Stimulated activated CD4-positive, alpha-beta T cell treated with anti-CD3 and anti-CD28 coated beads, TNF-alpha, amount 100 ng/mL, for 24 hours (primary cell): ENCODE measurements at places on chromosomes 4 and X.

DNA sequence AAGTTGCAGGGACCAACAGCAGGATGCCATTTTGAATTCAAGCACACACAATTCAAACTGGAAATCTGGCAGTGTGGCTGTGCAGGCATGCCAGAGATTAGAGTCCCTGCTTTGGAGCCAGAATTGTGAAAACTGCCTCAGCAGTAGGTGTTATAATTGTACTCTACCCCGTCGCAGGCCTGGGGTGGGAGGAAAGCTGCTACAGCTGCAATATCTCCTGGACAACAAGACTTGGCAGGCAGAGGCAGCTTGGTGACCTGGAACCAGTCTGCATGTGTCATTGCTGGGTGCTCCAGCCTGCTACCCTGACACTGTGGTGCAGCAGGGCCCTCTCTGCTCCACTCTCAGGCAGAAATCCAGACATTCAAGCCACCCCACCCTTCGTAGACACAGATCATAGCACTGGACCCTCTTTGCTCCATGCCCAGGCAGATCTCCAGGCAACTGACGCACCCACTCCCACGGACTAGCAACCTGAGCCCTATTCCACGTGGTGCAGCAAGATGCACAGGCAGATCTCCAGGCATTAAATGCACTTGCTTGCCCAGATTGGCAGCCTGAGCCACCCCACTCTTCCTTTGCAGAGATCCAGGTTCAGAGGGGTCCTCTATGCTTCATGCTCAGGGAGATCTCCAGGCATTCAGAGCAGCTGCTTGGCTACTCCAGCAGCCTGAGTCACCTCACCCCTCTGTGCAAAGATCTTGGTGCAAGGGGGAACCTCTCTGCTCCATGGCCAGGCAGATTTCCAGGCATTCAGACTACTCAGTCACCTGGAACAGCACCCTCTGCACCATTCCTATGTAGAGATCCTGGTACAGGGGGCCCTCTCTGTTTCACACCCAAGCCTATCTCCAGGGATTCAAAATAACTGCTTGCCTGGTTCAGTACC is 140.5 kb downstream of the LRBA start:
- DNase-seq, result no peak

GRCh38 chr4:74715706-74716435 is 78.5 kb downstream of the BTC start:
- no peak for DNase-seq

GRCh38 chrX:15989716-15990115 is 133.6 kb upstream of the GRPR start:
- DNase-seq, result no peak

GRCh38 chr4:41106081-41106480 is 108.3 kb downstream of the APBB2 start:
- no peak for DNase-seq
